ENCODE measurements at places on chromosomes 11 and 22.

GRCh38 chr22:21087119-21087518 lies 41.4 kb downstream of the LRRC74B start:
- DNase-seq = no peak

DNA sequence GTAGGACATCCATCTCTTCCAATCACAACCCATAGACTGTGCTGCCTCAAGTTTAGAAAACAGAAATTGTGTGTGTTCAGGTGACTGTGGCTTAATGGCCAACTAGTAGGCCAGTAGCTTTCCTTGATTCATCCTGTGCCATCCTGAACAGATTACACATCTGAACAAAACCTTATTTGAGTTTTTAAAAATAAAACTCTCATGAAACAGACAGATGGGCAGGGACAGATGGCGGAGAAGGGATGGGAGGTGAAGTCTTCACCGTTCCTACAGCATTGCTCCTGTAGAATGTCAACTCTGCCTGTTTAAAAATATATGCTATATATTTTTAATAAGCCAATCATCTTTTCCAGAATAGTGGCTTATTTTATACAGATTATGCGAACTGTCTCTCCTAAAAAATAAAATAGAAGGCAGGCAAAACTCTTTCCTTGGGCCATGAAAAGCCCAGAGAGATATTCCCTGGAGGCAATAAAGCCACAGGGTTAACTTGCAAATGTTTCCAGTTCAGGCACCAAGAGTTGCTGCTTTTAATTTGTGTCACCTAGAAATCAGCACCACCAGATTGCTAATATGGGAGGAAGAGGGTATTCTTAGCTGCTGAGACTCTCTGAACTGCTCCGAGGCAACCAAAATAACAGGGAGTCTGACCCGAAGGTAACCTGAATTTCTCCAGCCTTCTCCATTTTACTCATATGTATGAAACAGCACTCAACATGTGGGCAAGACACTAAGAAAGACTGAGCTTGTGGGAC lies 861.2 kb downstream of the OPCML start:
- DNase-seq = no peak

DNA sequence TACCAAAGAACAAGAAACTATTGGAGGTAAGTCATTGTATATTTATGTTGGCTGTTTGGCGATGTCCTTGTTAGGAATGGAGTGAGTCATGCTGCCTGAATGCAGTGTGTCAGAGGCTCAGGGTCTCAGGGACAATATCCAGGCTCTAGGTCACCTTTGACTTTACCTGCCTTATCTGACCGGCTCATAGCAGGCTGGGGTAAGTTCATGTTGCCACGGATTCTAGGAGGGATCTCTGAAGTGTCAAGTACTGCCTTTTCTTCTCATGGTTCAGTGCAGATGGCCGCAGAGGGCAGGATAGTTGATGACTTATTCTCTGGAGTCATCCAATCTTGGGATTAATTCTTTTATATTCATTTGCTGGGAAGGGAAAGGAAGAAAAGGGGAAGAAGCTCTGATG lies 53.2 kb downstream of the SPON1 start:
- DNase-seq = peak; percentile 90

DNA sequence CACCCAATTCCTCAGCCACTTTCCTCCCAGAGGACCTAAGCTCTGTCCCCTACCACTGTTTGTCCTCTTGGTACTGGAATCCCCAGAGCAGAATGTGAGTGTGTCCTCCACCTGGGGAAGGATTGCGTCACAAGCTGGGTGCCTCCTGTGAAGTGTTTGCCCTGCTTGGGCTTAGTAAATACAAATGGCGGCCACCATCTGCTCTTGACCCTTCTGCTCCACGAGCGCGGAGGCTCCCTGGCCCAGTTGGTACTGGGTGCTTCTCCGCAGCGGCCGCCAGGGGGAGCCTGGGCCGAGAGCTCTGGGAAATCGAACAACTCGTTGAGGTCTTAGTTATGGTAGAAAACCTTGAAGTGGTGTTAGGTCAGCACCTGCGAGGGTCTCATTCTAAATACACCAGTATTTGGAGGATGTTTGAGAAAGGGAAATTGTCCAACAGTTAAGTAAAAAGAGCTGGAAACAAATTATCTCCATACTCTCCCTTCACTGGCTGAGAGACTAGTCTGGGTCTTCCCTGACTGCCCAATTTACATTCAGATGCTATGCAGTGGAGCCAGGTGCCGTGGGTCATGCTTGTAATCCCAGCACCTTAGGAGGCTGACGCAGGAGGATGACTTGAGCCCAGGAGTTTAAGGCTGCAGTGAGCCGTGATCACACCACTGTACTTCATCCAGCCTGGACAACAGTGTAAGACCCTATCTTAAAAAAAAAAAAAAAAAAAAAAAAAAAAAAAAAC lies 74.6 kb upstream of the TEAD1 start:
- no peak for DNase-seq

- DNase-seq = peak; percentile 9
Observed at GRCh38 chr11:97990162-97990920, 1030.4 kb upstream of the CNTN5 start.

- DNase-seq = no peak
Observed at GRCh38 chr11:121194731-121195596, 93.9 kb downstream of the TECTA start.

DNA sequence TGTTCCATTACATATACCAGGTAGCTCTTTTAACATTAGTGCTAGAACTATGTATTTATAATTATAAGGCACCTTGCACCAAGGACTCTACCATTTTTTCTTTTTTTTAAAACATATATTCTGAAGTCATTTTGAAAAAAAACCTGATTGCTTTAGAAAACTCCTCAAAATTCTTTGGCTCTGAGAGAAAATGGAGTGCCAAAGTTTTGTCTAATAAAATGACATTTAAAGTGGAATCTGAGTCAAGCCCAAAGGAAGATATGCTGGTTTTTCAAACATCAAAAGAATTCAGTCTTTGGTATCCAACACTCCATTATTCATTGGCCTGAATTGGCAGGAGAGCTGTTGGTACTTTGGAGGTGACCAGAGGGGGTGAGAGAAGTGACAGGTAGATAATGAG lies 116.5 kb downstream of the ME3 start:
- no peak for DNase-seq

DNA sequence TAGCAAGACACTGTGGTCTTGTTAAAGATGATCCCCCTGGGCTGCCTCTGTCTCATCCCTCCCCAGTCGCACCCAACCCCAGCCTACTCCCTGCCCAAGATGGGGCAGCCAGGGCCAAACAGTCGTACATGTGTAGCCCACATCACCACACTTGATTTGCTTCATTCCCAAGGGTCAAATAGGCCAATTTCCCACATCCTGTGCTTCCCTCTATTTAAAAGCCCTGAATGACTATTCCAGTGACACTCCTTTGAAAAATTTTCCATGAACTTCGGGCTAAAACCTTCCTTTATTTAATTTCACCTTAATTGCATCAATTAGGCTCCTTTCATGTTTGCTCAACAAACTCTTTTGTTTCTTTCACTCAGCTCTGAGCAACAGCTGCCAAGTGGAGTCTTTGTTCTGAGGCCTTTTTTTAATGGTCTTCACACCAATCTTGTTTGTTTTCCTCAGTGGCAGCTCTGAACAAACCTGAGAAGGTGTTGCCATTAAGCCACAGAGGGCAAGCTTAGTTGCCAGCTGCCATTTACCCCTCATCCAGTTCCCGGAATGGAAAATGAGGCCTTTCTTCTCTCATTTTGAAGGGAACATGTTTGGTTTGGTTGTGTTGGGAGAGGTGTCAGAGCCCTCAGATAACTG lies 126.9 kb downstream of the APIP start:
- no peak for DNase-seq

- DNase-seq = no peak
Observed at GRCh38 chr11:73375830-73376159, 404 bp upstream of the RELT start.

GRCh38 chr11:11605181-11605580 lies 16.6 kb downstream of the GALNT18 start:
- no peak for DNase-seq

DNA sequence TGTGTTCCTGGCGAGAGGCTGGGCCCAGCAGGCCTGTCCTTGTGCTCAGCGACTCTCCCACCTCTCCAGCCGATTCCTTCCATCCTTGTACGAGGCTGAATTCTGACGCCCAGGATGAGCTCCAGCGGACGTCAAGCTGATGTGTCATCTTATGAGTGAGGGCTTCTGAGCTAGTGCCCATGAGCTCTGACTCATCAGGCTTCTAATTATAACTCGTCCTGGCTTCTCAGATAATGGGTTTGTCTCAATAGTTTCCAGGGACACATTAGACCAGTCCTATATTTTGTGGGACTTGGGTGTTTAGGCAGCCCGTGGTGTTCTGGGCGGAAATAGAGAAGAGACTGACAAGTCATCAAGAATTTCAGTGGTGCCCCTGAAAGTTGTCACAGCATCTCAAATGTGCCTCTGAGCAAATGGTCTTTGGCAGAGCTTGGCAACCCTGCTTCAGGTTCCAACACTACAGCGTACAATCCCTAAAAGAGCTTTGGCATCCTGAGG lies 108.2 kb upstream of the CD44 start:
- peak; percentile 95 for DNase-seq

DNA sequence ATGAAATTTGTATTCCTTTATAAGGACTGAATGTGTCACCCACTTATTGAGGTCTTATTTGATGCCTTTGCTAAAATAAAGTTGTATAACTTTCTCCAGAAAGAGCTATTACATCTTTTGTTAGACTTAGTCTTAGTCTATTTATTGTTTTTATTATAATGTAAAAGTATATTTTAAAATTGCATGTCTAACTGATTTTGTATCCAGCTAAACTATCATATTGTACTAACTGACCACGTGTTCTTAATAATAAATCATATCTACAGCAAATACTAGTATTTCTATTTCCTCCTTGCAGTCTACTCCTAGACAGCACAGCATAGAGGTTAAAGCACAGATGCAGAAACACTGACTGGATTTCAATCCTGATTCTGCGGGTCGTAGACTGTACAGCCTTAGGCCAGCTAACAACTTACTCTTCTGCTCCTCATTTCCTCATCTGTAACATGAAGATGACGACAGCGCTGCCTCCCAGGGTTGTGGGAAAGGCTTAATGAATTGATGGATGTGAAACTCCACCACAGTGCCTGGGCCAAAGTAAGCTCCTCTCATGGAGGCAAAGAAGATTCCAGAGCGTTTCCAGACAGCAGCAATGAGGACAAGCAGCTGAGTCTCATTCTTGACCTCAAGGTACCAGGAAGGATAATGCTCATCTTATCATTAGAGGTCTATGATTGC lies 13.2 kb downstream of the IFITM10 start:
- DNase-seq = no peak

GRCh38 chr11:83006877-83007330 lies 64.8 kb downstream of the RAB30 start:
- no peak for DNase-seq

DNA sequence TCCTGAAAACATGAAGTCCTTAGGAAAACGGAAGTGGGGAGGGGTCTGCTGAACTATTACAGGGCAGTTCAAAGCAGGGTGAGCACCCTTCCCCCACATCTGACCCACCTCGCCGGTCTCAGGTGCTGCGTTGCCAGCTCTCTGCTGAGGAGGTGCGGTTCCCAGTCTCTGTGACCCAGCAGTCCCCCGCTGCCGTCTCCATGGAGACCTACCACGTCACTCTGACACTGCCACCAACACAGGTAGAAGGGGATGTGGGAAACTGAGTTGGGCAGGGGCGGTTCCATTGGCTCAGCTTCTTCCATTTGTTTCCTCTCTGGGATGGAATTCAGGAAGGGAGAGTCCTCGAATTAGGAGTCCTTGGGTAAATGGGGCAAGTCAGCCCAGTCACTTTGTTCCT lies 3.3 kb downstream of the C2CD2L start:
- DNase-seq = no peak

GRCh38 chr11:20289732-20290131 lies 73.8 kb upstream of the HTATIP2 start:
- no peak for DNase-seq

DNA sequence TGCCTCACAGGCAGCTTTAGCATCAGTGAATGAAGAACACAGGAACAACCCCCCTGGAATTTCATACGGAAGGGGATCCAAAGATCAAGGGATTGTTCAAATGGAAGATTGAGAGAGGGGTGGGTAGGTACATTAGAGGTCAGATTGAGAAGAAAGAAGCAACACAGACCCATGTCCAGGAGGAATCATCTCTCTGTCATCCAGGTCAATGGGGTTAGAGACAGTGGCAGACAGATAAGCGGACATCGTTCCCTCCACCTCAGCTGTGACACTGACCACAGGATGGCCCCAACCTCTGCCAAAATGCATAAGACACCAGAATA lies 1.9 kb upstream of the NPAS4 start:
- DNase-seq = no peak

DNA sequence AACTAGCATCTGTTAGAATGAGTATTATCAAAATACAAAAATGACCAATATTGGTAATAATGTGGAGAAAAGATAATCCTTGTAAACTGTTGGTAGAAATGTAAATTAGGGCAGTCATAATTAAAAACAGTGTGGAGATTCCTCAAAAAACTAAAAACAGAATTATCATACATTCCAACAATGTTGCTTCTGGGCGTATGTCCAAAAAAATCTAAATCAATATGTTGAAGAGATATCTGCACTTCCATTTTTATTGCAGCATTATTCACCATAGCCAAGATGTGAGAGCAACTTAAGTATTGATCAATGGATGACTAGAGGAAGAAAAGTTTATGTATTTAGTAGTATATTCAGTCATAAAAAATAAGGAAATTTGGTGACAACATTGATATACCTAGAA lies 59.8 kb upstream of the OR9G4 start:
- DNase-seq = no peak

- DNase-seq = peak; percentile 67
Observed at GRCh38 chr11:67267188-67268080, 1.2 kb downstream of the GRK2 start.

GRCh38 chr11:11582011-11582701 lies 39.6 kb downstream of the GALNT18 start:
- DNase-seq = no peak

DNA sequence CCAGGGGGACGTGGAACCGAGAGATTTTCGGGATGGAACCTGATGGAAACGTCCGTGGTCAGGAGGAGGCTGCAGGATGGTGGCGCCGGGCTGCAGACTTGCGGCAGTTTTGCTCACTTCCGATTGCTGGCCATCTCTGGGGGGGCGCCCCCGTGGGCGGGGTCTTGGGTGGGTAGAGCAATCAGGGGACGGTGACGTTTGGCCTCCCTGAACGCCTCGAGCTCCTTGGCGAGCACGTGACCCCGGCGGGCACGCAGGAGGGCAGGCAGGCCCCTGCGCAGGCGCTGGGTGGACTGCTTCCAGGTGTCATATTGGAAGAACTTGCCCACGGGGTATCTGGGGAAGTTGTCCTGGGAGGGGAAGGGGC lies 6.3 kb downstream of the IGF2 start:
- no peak for DNase-seq

DNA sequence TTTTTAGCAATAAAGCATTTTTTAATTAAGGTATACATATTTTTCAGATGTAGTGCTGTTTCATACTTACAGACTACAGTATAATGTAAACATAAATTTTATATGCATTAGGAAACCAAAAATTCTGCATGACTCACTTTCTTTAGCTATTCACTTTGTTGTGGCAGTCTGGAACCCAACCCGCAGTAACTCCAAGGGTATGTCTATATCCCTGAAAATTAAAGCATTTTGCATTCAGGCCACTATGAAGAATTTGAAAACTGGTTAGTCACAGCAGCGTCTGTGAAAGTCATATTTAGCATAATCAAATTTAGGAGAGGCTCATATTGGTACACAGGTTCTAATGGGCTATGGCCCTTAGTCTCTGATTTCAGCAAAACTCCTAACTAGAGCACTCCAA lies 46.8 kb downstream of the BBOX1 start:
- DNase-seq = no peak

- no peak for DNase-seq
Observed at GRCh38 chr22:25933158-25933788, 191.3 kb downstream of the MYO18B start.
